Left kidney (tissue), 8 donors: ENCODE measurements at places on chromosomes 16 and 17.

GRCh38 chr17:63986821-63987220 is 11.3 kb upstream of the PRR29 start:
- no peak for DNase-seq

DNA sequence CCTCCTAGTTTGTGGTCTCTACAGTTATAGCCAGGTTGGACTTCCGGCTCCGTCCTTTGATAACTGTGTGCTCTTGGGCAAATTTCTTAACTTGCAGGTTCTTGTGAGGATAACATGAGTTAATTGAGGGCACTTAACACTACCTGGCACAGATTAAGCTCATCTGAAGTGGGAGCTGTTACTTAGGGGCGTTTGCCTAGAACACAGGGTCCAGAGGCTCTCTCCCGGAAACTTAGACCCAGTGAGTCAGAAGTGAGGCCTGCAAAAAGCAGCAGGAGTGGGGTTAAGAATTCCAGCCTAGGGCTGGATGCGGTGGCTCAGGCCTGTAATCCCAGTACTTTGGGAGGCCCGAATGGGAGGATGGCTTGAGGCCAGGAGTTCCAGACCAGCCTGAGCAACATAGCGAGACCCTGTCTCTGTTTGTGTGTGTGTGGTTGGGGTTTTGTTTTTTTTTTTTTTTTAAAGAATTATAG is 1.4 kb downstream of the MVP start:
- no peak for DNase-seq

GRCh38 chr17:72982680-72983079 is 109.8 kb downstream of the SLC39A11 start:
- DNase-seq = no peak

DNA sequence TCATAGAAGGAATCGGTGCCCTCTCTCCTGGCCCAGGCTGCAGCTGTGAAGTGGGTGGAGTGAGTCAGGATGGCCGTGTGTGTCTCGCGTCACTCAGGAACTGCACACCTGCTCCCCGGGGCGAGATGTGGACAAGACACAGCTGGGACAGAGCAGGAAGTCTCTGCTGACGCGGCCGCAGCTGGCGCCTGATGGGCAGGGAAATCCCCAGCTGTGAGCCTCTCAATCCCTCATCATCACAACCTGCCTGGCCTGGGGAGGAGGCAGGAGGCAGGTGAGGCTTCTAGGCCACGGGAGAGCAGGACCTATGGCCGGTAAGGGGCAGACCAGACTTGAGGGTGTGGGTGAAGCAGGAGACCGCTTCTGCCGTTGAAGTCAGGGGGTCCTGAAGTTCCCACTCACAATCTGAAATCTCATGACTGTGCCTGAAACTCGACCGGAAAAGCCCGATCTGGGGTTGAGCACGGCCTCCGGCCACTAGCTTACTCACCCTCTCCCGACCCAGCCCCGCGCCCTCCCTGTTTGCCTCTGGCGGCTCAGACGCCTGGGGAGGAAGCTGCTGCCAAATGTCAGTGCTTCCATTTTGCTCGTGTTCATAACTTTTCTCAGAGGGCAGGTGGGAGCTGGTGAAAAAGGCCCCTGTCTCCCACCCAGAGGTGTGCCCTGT is 1.1 kb upstream of the TRPV3 start:
- no peak for DNase-seq

- DNase-seq = no peak
Observed at GRCh38 chr17:29303386-29303785, 9.4 kb upstream of the NUFIP2 start.

- no peak for DNase-seq
Observed at GRCh38 chr16:27761816-27762215, 211.9 kb downstream of the KATNIP start.
